ENCODE measurements at places on chromosomes 3 and 15.

- no peak for DNase-seq
- no peaks in the 10 kb centered on the region for H3K36me3 ChIP-seq
- H3K27me3 ChIP-seq = no peaks in the 10 kb centered on the region
- no peak overlapping the region for H3K4me3 ChIP-seq
- H3K4me1 ChIP-seq = no peaks in the 10 kb centered on the region
These were observed 35.9 kb upstream of the KPNA4 start for GRCh38 chr3:160601288-160601687.

DNA sequence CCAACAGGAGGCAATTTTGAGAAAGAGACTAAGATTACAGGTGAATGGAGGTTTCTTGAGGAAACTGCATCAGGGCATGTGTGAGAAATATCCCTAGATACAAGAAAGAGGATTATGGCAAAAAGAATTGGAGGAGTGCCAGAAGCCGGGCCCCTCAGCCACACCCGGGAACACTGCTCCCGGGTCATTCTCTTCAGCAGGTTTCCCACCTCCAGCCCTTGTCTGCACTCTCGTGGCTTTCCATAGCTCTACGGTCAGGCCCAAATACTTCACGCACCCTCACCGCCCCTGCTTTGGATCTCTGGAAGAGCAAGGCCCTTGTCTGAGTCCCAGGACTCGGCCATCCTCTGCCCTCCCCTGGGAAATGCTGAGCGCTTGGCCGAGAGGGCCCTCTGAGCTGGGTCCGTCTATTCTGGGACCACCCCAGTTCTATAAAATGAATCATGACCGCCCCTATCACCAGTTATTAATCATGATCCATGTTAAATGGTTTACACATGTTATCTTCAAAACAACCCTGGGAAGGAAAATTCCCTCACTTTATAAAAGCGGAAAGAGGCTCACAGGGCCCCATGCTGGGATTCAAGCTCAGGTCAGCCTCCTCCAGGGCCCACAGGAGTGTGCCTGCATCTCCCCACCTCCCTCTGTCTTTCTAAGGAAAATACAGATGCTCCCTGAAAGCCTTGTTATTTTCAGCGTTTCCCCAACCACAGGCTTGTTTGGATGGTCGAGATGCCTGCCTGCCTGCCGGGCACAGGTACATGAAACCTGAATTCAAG is 38.8 kb upstream of the SPTBN5 start:
- H3K36me3 ChIP-seq = no peaks in the 10 kb centered on the region
- no peak overlapping the region for H3K4me3 ChIP-seq
- peaks cover 90% of the 10 kb centered on the region for H3K4me1 ChIP-seq
- no peaks in the 10 kb centered on the region for H3K27me3 ChIP-seq

- H3K4me3 ChIP-seq = no peak overlapping the region
- H3K27me3 ChIP-seq = no peaks in the 10 kb centered on the region
- peaks cover 29% of the 10 kb centered on the region for H3K4me1 ChIP-seq
- DNase-seq = no peak
- H3K36me3 ChIP-seq = no peaks in the 10 kb centered on the region
These were observed 118.3 kb downstream of the TIGIT start for GRCh38 chr3:114411811-114412803.

- H3K36me3 ChIP-seq = peaks cover 46% of the 10 kb centered on the region
- peak; percentile 93 for DNase-seq
- H3K27me3 ChIP-seq = peaks cover 20% of the 10 kb centered on the region
- no peak overlapping the region for H3K4me3 ChIP-seq
- peaks cover 28% of the 10 kb centered on the region for H3K4me1 ChIP-seq
These were observed 2.2 kb downstream of the SNX22 start for GRCh38 chr15:64153480-64154367.

DNA sequence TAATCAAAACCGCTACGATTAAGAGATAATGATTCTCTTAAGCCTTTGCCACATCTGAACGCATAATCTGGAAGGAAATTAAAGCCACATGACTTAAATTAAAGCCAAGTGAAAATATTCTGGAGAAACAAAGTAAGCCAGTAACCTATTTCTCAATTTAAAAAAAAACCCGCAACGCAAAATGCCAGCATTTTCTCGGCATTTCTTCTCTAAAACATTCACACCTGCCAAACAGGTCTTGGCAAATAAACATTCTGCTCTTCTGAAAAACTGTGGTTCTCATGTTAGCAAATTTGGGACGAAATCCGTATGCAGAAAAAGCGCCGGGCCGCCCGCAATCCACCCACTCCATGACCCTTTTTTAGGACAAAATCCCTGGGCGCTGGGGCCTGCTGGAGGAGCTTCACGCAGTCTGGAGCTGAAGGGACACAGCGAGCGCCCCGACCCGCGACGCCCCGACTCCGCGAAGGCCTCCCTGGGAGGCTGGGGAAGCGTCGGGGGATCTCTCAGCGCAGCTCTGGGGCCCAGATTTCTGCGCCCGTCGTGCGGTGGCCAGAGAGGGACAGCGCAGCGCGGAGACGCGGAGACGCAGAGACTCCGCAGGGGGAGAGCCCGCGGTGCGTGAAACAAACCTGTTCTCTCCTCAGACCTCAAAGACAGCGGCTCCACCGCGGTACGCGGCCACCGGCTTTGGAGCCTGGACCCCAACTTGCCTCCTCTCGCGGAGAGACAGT is 471 bp downstream of the NKIRAS1 start:
- H3K27ac ChIP-seq = peak overlapping the region; percentile 95
- peaks cover 38% of the 10 kb centered on the region for H3K4me1 ChIP-seq
- peak overlapping the region; percentile 86 for H3K4me3 ChIP-seq
- DNase-seq = peak; percentile 80
- H3K36me3 ChIP-seq = peaks cover 28% of the 10 kb centered on the region

DNA sequence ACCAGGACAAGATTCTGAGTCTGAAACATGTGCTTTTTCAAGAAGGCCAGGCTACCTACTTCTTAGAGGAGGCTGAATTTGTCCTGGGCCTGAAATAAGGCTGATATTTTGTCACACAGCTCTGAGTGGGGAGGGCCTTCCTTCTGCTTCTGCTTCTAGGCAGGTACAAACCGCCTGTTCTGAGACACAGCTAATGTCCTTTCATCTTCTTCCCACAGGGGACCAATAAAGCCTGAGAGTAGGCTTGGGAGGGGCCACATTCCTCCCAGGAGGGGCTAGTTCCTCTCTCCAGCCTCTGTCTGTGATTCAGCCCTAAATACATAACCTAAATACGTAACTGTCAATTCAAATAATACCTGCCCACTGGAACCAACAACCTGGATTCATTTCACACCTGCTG is 34.8 kb downstream of the CRYGS start:
- H3K4me3 ChIP-seq = no peak overlapping the region
- peaks cover 12% of the 10 kb centered on the region for H3K27me3 ChIP-seq
- no peaks in the 10 kb centered on the region for H3K36me3 ChIP-seq
- no peak for DNase-seq

- H3K36me3 ChIP-seq = no peaks in the 10 kb centered on the region
- peaks cover 36% of the 10 kb centered on the region for H3K4me1 ChIP-seq
- H3K27me3 ChIP-seq = no peaks in the 10 kb centered on the region
- no peak for DNase-seq
- H3K27ac ChIP-seq = peak overlapping the region; percentile 84
- no peak overlapping the region for H3K4me3 ChIP-seq
These were observed 121.1 kb downstream of the CBLB start for GRCh38 chr3:105747696-105748095.

DNA sequence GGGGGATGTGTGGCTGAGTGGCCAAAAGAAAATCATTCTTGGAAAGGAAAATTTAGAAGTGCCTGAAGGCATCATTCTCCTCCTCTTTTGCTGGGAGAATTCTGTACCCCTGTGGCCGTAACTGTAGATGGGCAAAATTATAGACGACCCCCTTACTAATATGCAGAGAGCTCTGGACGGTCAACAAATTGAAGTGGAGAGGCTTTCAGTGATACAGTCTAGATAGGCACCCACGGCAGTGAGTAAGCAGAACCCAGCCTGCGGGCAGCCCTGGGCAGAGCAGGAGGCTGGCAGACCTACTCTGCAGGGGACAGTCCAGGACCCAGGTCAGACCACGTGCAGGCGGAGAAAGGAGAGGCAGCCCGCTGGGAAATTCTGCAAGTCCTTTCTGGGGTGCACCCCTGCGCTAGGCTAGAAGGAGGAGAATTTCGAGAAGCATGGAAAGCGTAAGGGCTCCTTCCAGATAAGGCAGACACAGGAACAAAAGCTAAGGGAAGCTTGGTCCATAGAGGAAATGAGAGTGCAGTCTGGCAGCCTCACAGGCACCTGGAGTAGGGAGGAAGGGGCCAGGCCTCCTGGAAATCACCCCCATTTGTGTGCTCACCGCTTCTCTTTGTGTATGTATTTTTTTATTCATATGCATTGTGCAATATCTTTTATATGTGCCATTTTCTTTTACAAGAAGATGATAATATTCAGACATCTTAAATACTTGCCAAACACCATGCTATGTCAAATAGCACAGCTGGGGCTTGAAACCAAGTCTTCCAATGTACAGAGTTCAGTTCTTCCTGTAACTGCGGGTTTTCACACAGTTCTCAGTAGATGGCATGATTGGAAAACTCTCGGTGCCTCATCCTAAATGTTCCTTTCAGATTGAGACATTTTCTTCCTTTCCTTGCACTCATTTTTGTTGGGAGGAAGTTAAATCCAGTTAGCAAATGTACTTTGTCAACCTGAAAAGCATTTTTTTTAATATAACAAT is 40.2 kb downstream of the LRRK1 start:
- H3K36me3 ChIP-seq = no peaks in the 10 kb centered on the region
- H3K4me3 ChIP-seq = no peak overlapping the region
- no peak for DNase-seq

GRCh38 chr15:90481023-90481422 is 48.7 kb upstream of the CRTC3 start:
- peaks cover 89% of the 10 kb centered on the region for H3K36me3 ChIP-seq
- no peak for DNase-seq
- H3K4me1 ChIP-seq = peaks cover 19% of the 10 kb centered on the region

DNA sequence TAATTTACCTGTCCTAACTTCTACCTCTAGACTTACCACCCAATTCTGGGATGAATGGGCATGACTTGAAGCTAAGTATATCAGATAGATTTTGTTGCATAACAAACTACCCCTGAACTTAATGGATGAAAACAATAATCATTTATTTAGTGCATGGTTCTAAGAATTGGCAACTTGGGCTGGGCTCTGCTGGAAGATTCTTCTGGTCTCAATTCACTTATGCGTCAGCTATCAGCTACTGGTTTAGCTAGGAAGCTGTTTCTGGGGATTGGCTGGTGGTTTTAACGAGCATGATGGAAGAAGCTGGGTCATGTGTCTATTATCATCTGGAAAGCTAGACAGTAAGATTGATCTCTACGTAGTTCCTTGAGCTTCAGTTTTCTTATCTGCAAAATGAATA is 77.3 kb upstream of the LMCD1 start:
- no peak overlapping the region for H3K4me3 ChIP-seq
- H3K27me3 ChIP-seq = no peaks in the 10 kb centered on the region
- no peaks in the 10 kb centered on the region for H3K4me1 ChIP-seq
- H3K36me3 ChIP-seq = no peaks in the 10 kb centered on the region
- no peak for DNase-seq

DNA sequence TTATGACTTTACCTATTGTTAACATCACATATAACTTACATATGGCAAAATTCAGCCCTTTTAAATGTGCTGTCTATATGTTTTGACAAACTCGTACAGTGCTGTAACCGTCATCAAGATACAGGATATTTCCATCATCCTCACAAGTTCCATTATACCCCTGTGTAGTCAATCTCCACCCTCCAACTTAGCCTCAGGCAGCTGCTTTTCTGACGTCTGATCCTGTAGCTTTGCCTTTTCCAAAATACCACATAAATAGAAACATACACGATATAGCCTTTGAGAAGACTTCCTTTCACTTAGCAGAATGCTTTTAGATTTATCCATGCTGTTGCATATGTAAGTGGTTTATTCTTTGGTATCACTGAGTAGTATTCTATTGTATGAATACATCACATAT is 47.1 kb downstream of the SLC12A1 start:
- no peaks in the 10 kb centered on the region for H3K4me1 ChIP-seq
- H3K27me3 ChIP-seq = no peaks in the 10 kb centered on the region
- no peaks in the 10 kb centered on the region for H3K36me3 ChIP-seq
- H3K27ac ChIP-seq = no peak overlapping the region

DNA sequence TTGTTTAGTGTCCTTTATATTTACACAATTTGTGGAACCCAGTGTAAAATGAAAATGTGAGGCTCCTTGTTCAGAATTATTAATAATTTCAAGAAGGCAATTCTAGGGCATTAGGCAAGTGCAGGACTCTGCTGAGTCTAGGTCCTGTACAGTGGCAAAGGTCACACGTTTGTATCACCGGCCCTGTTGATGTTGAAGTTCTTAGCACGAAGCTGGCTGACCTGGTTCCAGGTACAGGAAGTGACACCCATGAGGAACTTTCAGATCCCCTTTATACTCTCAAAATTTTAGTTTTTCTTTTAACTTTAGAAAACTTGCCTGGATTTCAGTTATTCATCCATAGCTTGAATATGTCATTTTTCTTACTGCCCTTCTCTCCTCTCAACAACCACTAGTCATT is 349.4 kb downstream of the CNTN6 start:
- DNase-seq = no peak
- H3K27ac ChIP-seq = no peak overlapping the region

GRCh38 chr15:74307827-74308811 is 59.3 kb downstream of the CYP11A1 start:
- no peaks in the 10 kb centered on the region for H3K4me1 ChIP-seq
- H3K4me3 ChIP-seq = no peak overlapping the region
- H3K27me3 ChIP-seq = peaks cover 58% of the 10 kb centered on the region
- DNase-seq = no peak

DNA sequence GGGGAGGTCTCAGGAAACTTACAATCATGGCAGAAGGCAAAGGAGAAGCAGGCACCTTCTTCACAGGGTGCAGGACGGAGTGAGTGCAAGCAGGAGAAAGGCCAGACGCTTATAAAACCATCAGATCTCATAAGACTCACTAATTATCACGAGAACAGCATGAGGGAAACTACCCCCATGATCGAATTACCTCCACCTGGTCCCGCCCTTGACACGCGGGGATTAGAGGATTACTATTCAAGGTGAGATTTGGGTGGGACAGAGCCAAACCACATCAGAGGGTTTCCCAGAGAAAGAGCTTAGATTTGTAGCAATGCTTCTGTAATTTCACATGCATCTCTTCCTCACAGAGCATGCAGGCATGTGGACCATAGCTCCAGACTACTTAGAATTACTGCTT is 615.7 kb upstream of the UBE2E2 start:
- no peaks in the 10 kb centered on the region for H3K4me1 ChIP-seq
- no peaks in the 10 kb centered on the region for H3K27me3 ChIP-seq
- no peaks in the 10 kb centered on the region for H3K36me3 ChIP-seq
- H3K4me3 ChIP-seq = no peak overlapping the region
- DNase-seq = no peak

- no peak overlapping the region for H3K27ac ChIP-seq
- H3K27me3 ChIP-seq = no peaks in the 10 kb centered on the region
- no peak for DNase-seq
- peaks cover 3% of the 10 kb centered on the region for H3K4me1 ChIP-seq
These were observed 23.1 kb downstream of the B3GALNT1 start for GRCh38 chr3:161082063-161082462.
